ENCODE measurements at places on chromosomes 6 and 20.

GRCh38 chr6:125906158-125906998 lies 50.2 kb upstream of the HINT3 start:
- no peaks in the 10 kb centered on the region for H3K4me1 ChIP-seq
- no peak overlapping the region for H3K4me3 ChIP-seq
- H3K27ac ChIP-seq = no peak overlapping the region

DNA sequence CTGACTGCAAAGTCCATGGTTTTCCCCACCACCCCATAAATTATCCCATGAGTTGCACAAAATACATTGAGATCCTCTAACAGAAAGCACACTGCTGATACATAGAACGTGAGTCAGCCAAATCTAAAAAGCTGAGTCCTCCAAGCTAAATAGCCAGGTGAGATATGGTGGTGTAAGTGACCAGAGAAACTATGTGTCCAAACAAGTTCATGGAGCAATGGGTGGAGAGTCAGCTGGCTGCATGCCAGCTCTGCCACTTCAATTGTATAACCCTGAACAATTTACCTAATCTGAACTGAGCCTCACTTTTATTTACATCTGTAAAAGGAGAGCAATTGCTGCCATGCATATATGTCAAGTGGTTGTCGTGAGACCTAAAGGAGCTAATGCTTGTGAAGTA lies 9.7 kb downstream of the SNAP25 start:
- no peak for DNase-seq
- H3K36me3 ChIP-seq = no peaks in the 10 kb centered on the region
- H3K4me3 ChIP-seq = no peak overlapping the region

GRCh38 chr6:36730424-36731380 lies 33.1 kb downstream of the RAB44 start:
- no peak for DNase-seq
- H3K27ac ChIP-seq = no peak overlapping the region
- H3K4me3 ChIP-seq = no peak overlapping the region
- H3K27me3 ChIP-seq = no peaks in the 10 kb centered on the region
- no peaks in the 10 kb centered on the region for H3K4me1 ChIP-seq
- no peaks in the 10 kb centered on the region for H3K36me3 ChIP-seq

- no peaks in the 10 kb centered on the region for H3K36me3 ChIP-seq
- no peaks in the 10 kb centered on the region for H3K4me1 ChIP-seq
- no peaks in the 10 kb centered on the region for H3K27me3 ChIP-seq
- H3K4me3 ChIP-seq = no peak overlapping the region
- H3K27ac ChIP-seq = no peak overlapping the region
Observed at GRCh38 chr6:142726616-142727015, 218.4 kb downstream of the HIVEP2 start.

GRCh38 chr6:37155394-37156312 lies 14.3 kb upstream of the PIM1 start:
- no peak for DNase-seq
- no peak overlapping the region for H3K27ac ChIP-seq
- H3K4me1 ChIP-seq = no peaks in the 10 kb centered on the region
- H3K36me3 ChIP-seq = no peaks in the 10 kb centered on the region

- H3K27me3 ChIP-seq = no peaks in the 10 kb centered on the region
- no peak for DNase-seq
- H3K4me1 ChIP-seq = no peaks in the 10 kb centered on the region
Observed at GRCh38 chr6:63897459-63897858, 261.9 kb downstream of the PHF3 start.
